Mucosa of descending colon (tissue), 3 donors: ENCODE measurements at places on chromosomes 5 and 9. TPM values are rescaled to one million over a fixed set of nuclear protein-coding genes. Genes with fewer than 3 reads are reported as not detected.

The FOXD4L3 gene
- total RNA-seq: not detected

The C9orf78 gene
- 37.3 TPM for total RNA-seq

The TRIM41 gene
- total RNA-seq: 25.6 TPM

The IL17B gene
- total RNA-seq: not detected

The MYOT gene
- total RNA-seq: 0.84 TPM

The PTPRD gene
- total RNA-seq: 113 TPM

The ELP1 gene
- 18.7 TPM for total RNA-seq

The GARIN3 gene
- not detected for total RNA-seq

The ZFP2 gene
- total RNA-seq: 1.1 TPM

The SLIT3 gene
- 16.1 TPM for total RNA-seq

The GFI1B gene
- total RNA-seq: 1.4 TPM

The DDX4 gene
- total RNA-seq: not detected

The TEX48 gene
- not detected for total RNA-seq

The CRHBP gene
- 0.57 TPM for total RNA-seq

GRCh38 chr9:20512636-20513035 lies 109.7 kb downstream of the MLLT3 start:
- DNase-seq: no peak

DNA sequence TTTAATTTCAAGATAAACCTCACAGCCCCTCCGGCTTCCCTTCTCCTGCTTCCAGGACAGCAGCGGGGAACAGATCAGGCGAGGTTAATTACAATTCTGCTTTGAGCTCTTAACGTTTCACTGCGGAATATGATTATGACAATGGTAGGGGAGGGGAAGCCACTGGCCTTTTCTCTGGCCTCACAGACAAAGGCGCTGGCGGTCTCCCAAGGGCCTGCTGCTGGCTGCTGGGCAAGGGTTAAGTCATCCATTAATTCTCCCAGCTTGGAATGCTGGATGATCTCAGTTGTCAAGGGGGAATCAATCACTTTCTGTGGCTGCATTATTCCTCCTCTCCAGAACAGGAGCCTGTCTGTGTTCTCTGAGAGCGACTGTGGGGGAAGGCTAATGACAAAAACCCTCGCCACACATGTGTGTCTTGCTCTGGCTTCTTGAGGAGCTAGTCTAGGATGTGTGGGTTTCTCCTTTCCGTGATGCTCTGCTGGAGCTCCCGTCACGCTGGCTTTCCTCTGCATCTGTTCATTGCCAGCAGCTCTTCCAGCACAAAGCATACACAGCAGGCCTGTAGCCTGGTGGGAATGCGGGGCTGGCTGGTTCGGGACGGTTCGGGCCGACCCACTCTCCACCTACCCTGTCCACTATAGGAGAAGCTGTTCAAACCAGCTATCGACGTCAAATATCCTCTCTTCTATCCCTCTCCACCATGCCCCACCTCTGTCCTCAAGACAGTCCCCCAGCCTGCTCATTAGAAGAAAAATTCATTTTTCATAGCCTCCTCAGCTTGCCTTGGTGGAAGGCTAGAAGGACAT lies 82.8 kb downstream of the DCP2 start:
- DNase-seq: no peak

DNA sequence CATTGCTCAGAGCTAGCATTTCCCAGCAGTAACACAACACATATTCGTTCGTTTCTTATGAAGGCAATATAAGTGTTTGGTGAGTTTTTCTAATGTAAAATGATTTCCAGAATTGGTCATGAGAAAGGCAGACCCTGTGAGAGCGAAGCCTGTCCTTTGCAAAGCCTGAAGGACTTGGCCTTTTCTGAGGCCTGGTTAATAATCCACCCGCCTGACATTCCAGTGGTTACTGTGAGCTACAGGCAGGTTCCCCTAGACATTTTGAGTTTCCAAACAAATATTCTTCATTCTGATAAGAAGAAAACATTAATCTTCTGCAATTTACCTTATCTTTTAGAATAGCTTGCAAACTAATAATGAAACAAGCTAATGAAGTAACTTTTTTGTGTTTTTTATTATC lies 38.0 kb downstream of the ADAMTS16 start:
- DNase-seq: no peak

GRCh38 chr5:123709422-123709821 lies 197.4 kb downstream of the CSNK1G3 start:
- no peak for DNase-seq

GRCh38 chr5:116449458-116449857 lies 125.2 kb downstream of the SEMA6A start:
- DNase-seq: no peak

GRCh38 chr5:52808316-52808901 lies 20.7 kb downstream of the ITGA1 start:
- no peak for DNase-seq

GRCh38 chr9:117952581-117952980 lies 248.4 kb downstream of the TLR4 start:
- DNase-seq: no peak

DNA sequence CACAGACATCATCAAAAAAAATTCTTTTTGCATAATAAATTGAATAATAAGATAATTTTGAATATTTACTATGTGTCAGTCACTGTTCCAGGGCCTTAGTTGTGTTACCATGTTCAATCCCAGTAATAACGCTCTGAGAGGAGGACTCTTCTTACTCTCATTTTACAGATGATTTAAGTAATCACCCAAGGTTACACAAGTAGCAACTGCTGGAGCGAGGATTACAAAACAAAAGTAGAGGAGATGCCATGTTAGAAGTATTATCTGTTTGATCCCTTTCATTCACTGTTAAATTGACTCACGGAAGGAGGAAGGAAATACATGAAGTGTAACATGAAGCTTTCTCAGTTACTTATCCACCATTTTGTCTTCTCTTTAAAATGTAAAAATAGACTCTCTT lies 412.8 kb downstream of the NFIB start:
- DNase-seq: no peak

DNA sequence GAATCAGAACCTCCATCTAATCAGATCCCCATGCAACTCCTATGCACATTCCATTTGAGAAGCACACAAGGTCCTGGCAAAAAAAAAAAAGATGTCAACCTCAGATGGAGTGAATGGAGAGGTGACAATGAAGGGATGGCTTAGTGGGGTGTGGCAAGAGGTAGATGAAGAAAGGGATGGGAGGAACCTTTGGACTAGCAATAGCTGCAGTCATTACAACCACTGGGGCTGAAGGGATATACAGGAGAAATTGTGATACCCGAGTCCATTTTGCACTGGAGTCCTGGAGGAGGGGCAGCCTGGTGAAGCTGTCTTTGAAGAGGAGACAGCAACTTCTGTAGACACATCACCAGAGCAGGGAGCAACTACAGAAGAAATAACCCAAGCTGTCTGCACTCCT lies 219.6 kb downstream of the ENC1 start:
- DNase-seq: no peak

DNA sequence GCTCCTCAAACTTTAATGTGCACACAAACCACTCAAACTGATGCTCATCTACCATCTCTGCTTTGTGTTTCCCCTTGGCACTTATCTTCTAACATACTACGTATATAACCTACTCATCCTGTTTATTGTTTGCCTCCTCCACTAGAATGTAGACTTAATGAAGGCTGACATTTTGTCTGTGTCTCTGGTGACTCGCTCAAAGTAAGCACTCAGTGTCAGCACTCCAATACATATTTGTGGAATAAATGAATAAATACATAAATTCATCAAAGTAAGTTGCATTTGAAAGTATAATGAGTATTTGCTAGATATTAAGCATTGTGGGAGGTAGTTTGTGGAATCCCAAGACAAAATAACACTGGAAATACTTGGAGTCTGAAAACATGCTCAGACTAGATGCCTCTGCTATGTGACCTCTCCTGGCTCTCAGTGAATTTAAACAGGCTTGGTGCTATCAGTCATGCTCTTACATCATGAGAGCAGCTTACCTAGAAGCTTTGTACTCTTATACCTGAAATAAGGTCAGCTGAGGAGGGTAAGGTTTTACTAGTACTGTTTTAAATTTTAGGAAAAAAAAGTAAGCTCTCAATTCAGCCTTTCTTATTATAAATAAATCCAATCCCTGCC lies 37.0 kb upstream of the RANBP6 start:
- no peak for DNase-seq

DNA sequence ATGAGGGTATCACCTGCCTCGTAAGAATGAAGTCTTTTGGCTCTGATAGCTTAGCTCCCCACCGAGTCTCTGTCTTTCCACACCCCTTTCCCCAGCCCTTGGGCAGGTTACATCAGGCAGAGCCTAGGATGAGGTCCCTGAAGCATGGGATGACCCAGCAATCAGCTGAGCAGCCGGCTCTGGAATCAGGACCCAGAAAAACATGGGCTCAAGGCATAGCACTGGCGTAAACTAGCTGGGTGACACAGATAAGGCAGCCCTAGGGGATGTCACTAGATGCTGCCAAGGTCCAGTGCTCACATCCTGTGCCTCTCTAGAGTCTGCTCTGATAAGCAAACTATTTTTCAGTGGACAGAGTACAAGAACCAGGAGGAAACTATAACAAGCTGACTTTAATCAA lies 26.6 kb downstream of the IDNK start:
- DNase-seq: no peak

GRCh38 chr5:31889001-31889561 lies 250.2 kb downstream of the PDZD2 start:
- peak; percentile 7 for DNase-seq

- no peak for DNase-seq
These were observed 93.1 kb downstream of the ANKRD55 start for GRCh38 chr5:56140073-56140472.

- DNase-seq: no peak
These were observed 101.1 kb downstream of the TLE4 start for GRCh38 chr9:79672891-79673290.

DNA sequence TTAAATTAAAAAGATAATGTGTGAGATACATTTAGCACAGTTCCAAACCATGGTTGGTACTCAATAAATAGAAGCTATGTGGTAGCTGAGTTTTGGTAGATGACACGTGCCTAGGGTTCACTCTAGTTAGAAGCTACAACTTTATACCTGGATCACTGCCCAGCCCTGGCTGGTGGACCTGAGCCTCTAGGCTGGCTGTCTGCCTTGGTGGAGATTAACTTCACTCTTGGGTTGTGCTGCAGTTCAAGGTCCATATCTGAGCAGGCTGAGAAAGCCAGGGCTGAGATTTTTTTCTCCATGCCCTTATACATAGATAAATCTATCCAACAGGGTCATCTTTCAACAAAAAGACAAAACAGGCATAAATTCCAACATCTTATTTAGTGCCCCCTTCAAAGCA lies 44.6 kb upstream of the SPDL1 start:
- no peak for DNase-seq

DNA sequence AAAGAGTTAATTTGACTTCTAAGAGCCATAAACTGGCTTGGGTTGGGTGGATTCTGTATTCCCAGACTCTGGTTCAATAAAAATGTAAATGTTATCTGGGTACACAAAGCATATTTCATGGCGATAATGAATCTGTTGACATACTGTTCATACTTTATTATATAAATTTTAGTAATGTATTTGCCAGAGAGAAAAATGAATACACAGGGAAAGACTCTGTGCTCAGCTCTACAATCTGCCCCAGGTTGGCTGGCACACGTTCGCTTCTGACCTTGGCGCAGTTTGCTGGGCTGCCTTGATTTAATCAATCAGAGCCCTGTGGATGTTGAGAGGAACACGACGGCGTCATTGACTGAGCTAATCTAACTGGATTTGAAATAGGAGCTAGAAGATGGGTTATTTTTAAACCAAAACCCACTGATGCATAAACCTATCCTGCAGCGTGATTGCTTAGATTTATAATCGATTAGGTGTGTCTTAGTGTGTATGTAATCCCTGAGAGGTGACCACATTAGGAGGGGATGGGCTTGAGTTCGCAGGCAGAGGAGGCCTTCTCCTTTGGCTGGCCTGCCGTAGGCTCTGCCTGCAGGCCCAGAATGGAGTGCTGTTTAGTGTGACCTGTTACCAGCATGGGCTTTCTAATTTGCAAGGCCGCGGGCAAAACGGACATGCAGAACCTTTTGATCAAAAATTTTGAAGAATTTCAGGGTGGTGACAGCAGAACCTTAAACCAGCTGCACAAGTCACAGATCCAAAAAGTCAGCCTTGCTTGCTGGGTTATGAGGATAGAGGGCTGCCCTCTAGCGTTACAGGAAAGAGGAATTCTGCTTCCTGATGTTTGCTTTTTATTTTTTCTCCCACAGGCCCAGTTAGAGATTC lies 3.9 kb upstream of the ADCY2 start:
- DNase-seq: peak; percentile 31

DNA sequence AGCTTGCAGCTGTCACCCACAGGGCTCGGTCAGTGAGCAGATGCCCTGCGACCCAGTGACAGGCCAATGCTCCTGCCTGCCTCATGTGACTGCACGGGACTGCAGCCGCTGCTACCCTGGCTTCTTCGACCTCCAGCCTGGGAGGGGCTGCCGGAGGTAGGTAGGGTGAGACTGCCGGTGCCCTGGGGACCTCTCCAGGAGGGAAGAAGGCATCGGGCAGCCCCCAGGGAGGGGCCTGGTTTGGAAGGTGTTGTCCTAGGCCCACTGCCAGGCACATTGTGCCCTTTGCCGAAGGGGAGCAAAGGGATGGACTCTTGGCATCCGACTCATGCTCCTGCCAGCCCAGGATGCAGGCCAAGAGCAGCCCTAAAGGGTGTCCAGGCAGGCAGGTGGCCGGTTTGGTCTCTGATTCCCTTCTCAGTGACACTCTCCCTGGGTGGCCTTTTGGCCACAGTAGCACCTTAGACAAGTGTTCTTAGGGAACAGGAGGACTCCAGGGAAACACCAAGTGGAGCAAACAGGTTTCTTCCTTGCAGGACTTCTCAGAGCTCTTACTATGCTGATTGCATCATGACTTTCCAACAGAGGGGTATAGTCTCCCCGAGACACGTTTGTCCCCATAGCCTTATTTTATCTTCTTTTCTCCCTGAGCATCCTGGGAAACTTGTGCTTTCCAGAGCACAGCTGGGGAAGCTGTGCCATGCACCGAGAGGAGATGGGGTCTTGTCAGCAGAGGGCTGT lies 28.1 kb upstream of the AIF1L start:
- DNase-seq: no peak

DNA sequence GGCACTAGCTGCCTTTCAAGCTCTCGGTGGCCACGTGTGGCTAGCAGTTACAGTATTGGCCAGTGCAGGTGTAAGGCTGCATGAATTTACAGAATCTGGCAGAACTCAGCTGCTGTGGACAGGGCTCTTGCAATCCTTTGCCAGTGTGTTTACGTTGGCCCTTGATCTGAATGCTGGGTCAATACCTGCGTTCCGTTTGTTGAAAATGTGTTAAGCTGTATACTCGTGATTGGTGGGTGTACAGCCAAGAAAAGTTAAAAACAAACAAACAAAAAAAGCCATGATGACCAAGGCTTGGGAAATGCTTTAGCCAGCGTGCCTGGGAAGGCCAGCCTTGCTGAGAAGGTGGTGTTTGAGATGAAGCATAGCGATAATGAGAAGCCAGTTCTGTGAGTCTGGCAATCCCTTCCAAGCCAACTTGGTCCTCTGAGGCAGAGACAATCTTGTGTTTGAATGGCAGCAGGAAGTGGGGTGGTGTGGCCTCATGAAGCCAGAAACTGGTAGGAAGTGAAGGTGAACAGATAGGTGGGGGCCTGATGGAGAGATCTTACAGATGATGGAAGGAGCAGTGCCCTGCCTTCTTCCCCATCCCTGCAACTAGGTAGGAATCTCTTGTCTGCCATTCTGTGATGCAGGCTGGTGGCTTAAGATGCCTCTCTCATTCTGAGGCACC lies 820 bp upstream of the CFAP90 start:
- no peak for DNase-seq

GRCh38 chr9:128092199-128092977 lies 24.4 kb downstream of the SLC25A25 start:
- DNase-seq: peak; percentile 21
